ENCODE measurements at places on chromosomes 2 and 18.

- no peak for DNase-seq
Observed at GRCh38 chr2:40716879-40717278, 265.0 kb upstream of the SLC8A1 start.

DNA sequence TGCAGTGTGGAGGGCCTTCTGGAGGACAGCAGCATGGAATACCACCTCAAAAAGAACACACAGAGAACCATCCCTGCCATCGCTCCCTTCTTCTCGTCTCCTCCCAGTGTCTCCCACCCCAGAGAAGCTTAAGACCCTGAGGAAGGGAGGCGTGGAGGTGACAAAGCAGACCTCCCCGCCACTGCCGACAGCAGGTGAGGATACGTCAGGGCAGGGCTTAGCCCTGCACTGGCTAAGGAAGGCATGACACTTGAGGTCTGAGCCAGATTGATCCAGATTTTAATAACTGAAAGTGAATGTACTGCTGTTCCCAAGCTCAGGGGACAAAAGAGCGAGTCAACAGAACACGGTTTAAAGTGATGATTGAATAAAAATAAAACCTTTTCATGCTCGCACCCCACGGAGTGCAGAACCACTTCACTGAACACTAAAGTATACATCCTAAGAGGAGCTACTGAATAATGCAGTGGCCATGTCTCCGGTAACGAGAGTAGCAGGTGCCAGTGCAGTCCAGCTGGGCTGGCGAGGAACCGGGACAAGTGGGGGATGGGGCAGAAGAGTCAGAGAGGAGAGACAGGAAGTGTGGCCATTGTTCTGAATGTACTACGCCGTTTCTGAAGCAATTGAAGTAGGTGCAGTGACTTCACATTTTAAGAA lies 391.0 kb downstream of the CDH2 start:
- DNase-seq: no peak

DNA sequence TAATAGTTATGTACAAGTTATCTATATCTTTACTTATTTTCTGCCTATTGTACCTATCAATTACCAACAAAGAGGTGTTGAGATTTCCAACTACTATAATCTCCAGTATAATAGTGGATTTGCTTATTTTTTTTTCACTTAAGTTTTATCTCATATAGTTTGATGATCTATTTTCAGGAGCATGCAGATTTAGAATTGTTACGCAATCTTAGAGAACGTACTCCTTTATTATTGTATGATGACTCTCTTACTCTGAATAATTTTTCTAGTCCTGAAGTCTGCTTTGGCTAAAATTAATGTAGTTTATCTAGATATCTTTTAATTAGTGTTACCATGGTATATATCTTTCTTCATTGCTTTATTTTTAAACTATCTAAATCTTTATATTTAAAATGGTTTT lies 205.2 kb downstream of the SCG2 start:
- DNase-seq: no peak

GRCh38 chr2:235812185-235812665 lies 318.4 kb downstream of the AGAP1 start:
- DNase-seq: no peak

DNA sequence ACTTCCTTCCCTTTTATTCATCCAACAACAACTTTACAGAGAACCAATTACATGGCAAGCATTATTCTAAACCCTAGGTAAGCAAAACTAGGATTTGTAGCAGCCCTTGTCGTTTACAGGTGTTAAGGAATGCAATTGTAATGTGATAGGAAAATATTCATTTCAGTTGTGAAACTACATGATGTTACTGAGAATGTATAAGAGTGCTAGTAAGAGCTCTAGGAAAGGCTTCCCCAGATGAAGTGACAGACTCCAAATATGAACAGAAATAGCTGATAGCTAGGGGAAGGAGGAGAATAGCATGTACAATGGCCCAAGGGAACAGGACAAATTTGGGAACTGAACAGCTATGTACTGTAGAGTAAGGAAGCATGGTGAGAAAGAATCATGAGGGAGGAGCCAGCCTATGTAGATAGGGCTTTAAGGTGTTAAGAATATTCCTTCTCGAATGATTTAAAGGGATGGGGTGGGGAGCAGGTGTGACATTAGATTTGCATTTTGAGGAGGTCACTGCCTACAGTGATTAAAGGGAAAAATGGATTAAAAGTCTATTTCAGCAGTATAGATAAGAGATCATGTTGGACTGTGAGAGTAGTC lies 31.7 kb downstream of the RPE start:
- DNase-seq: no peak

All from stimulated activated CD8-positive, alpha-beta memory T cell treated with anti-CD3 and anti-CD28 coated beads, Interleukin-15, amount 100 ng/mL, for 48 hours (primary cell).